ENCODE measurements at places on chromosomes 16 and 17. TPM values are rescaled to one million over a fixed set of nuclear protein-coding genes. Genes with fewer than 3 reads are reported as not detected.
A peak's percentile ranks its signal among the peaks of the same experiment; 100 is the strongest.

GRCh38 chr16:8963010-8963820, 491 bp downstream of the USP7 start:
- DNase-seq: peak; percentile 24

GRCh38 chr17:82804442-82805191, 35.2 kb downstream of the ZNF750 start:
- no peak for DNase-seq

- DNase-seq: no peak
These were observed 1.5 kb upstream of the TBCD start for GRCh38 chr17:82750241-82750908.

Gene MOSMO
- 10.9 TPM for total RNA-seq

DNA sequence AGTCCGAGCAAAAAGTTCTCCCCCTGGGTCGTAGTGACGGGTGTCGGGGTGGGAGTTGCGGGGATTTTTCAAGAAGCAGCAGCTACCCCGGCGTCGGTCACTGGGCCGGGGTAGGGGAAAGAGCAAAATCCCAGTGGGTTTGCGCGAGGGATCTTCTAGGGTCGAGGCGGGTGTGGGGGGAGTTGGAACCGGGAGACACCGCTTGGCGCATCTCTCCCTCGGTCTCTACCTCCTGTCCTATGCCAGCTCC, 2.3 kb upstream of the UBTF start:
- DNase-seq: peak; percentile 35
